ENCODE measurements at places on chromosomes 3 and 15. TPM values are rescaled to one million over a fixed set of nuclear protein-coding genes. Genes with fewer than 3 reads are reported as not detected.

MYZAP gene
- total RNA-seq: 53.4 TPM

VPS8 gene
- total RNA-seq: 39.0 TPM

PLSCR5 gene
- total RNA-seq: not detected

FANCD2OS gene
- total RNA-seq: not detected

RHCG gene
- under 0.01 TPM for total RNA-seq

CPEB1 gene
- 0.06 TPM for total RNA-seq

SPINT1 gene
- 1.6 TPM for total RNA-seq

CPNE9 gene
- total RNA-seq: not detected

ZNF620 gene
- 2.8 TPM for total RNA-seq

PPP1R14D gene
- not detected for total RNA-seq

SPINK8 gene
- not detected for total RNA-seq

CAV3 gene
- not detected for total RNA-seq

KLHL40 gene
- not detected for total RNA-seq

MORC1 gene
- not detected for total RNA-seq

TPM1 gene
- 951 TPM for total RNA-seq

DUOX2 gene
- total RNA-seq: not detected

PLA2G4E gene
- total RNA-seq: not detected

PIF1 gene
- 13.4 TPM for total RNA-seq

PGBD4 gene
- total RNA-seq: 1.9 TPM

P3H2 gene
- total RNA-seq: 18.1 TPM

MEX3B gene
- total RNA-seq: 11.1 TPM

C2CD4B gene
- total RNA-seq: 36.1 TPM

NR1I2 gene
- total RNA-seq: under 0.01 TPM

PHLDB2 gene
- total RNA-seq: 49.1 TPM

COL6A5 gene
- total RNA-seq: not detected

Data from bladder microvascular endothelial cell (primary cell).